PC-3 (cell line): ENCODE measurements at places on chromosomes 2 and 18. TPM values are rescaled to one million over a fixed set of nuclear protein-coding genes. Genes with fewer than 3 reads are reported as not detected.

DNA sequence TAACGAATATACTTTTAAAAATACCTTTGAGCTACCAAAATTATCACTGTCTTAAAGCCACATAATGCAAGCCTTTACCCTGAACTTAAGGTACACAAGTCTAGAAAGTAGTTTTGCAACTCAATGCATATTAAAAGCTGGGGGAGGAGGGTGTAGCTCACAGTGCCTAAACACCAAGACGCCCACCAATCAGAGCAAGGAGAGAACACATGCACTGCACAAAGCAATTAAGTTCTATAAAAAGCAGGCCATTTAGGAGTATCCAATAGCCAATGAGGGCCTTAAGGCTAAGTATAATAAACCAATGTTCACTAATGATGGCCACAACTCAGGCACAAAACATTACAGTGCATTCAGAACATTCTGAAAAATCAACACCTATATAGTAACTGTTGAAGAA is 16.2 kb downstream of the TRIP12 start:
- no peak for DNase-seq

GRCh38 chr18:22723773-22724172 is 209.4 kb upstream of the RBBP8 start:
- DNase-seq, result no peak

DNA sequence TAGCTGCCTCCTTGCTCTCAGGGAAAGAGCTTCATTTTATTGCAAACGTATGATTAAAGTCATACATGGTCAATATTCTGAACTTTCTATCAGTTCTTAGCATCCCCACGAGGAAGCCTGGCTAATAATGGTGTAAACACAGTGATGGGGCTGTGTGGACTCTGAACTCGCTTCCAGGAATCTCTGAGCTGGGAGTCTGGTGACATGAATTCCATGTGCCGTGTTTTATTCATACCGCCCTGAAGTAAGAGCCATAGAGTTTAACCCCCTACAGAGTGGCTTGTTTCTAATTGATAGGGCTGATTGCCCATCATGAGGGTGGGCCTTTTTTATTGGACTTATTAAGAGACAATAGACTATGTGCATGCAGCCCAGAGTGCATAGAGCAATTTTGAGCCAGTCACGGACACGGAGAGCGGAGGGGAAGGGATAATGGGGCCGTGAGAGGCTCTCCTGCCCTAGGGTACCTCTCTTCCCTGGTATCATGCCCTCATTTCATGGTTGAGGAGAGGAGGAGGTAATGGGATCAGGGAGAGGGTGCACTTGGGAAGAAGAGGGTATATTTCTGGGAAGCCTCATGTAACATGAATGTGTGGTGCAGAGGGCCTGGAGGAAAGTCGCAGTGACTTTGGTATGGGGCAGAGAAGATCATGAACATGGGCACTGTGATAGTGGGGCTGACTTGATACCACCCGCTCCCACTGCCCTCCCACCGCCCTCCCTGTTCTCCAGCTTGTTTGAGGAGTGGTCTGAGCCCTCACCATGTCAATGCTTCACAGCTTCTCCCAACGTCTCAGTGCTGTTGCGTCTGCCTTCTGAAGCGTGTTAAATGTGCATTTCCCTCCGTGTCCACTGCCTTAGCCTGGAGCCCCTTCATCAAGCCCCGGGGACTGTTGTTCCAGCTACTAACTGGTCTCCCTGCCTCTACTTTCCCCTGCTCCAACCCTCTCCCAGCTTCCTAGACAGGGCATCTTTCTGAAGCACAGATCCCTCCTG is 73.2 kb downstream of the IL1R2 start:
- DNase-seq, result no peak

GRCh38 chr2:217932803-217933616 is 69.8 kb downstream of the TNS1 start:
- no peak for DNase-seq

DNA sequence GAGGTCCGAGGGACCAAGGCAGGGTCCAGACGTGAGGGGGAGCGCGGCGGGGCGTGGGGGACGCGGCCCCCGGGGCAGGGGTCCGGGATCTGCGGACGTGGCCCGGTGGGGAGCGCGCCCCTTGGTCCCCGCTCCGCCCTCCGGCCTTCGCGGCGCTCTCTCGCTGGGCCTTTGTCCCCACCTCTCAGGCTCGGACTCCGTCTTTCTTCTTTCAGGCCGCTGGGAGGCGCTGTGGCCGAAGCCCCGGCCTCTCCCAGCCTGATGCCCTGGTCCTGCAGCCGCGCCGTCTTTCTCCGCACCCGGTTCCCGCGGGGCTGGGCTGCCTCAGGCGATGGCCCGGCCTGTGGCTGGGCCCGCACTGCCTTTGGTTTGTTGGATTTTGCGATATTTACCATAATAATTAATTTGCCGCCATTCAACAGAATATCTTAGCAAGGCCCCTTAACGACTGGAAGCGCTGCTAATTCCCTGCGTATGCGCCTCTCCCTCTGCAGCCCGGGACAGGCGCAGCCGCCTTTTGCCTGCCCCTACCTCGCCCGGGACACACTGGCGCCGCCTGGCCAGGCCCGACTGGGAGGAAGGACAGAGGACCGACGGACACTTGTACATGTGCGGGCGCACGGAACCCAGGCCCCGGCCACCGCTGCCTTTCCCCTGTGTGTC is 10.8 kb downstream of the SIX3 start:
- DNase-seq, result peak; percentile 43

- DNase-seq, result no peak
Observed at GRCh38 chr18:59940068-59940467, 40.3 kb downstream of the PMAIP1 start.

DNA sequence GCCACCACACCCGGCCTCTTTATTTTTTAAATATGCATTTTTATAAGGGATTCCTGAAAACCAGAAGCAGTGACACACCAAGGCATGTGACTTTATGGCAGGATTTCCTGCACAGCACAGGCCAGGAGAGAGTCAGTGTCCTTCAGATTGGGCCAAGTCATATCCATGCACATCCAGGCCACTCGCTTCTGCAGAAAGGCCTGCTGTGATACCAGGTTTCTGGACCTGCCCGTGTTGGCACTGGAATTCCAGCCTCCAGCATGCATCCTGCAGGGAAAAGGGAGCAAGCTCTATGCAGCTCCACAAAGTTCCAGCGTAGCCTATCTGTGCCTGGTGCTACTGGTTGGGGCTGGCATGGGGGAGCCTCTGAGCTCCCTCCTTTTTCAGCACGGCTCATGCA is 36.8 kb downstream of the MEX3C start:
- DNase-seq, result no peak

- no peak for DNase-seq
Observed at GRCh38 chr2:157769856-157770255, 106.3 kb downstream of the ACVR1 start.

DNA sequence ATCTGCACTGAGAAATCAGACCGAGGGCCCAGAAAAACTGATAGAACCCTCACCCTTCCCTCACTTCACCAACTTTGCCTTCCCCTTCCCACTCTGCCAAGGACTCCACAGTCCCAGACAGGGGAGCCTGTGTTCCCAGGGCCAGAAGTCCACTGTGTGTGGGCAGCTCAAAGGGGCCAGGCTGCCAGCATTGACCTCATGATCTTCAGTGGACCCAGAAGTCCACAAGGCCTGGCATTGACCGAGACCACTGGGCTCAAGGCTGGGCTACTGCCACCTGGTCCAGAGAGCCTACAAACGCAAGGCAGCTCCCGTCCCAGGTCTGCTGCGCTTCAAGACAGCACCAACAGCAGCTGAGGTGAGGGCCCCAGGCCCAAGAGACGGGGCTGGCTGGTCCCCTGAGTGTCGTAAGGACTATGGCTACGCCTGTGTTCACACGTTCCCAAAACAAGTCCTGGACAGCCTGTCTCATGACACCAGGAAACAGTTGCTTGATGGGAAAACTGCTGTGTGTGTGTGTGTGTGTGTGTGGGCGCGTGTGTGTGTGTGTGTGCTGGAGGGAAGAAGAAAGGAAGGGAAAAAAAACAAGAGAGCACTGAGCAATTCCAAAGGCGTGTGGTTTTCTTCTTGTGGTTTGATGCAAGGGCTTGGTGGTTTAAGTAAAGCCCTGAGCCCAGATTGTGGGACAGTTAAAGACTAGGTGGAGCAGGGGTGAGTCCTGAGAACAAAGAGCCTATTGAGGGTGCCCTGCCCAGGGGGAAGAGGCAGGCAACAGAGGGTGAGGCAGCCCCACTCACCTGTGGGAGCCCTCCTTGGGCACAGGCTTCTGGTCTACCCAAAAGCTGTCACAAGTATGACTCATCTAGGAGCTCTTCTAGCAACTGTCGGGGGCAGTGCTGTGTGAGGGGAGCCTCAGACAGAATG is 46.6 kb upstream of the ZBTB7C start:
- peak; percentile 74 for DNase-seq

DNA sequence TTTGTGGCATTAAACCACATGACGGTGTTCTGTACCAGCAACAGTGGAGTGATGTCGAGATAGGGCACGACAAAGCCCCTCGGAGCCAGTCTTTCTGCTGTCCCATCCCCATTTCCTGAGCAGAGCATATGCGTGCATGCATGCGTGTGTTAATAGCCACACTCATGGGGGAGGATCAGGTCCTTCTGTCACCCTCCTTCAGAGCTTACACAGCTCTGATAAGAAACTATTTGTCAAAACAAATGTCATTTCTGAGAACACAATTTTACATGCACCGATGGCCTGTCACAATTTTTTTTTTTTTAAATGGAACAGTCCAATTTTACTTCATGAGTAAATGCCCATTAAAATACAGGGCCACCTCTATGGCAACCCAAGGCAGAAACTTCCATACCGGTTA is 95.9 kb upstream of the ZBTB14 start:
- DNase-seq, result no peak

GRCh38 chr2:186590759-186591505 is 1.1 kb downstream of the ITGAV start:
- DNase-seq, result peak; percentile 64

DNA sequence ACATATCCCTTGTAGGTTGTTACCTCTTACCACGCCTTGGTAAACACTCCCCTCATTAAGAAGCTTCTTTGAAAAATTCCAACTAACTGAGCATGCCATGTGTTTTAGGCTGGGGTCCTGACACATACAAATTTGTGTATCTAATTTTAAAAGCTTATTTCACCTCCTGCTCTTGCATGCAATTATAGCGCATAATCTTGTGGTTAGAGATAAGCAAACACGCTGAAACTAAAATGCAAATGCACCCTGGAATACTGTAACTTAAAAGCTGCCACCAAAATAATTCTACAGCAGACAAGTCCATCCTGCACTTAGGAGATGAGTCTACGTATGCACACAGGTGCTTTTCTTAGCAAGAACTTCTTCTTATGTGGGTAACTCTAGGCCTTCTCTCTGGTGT is 990.2 kb downstream of the TSN start:
- DNase-seq, result no peak

- no peak for DNase-seq
Observed at GRCh38 chr2:6833300-6833604, 32.5 kb downstream of the CMPK2 start.

DNA sequence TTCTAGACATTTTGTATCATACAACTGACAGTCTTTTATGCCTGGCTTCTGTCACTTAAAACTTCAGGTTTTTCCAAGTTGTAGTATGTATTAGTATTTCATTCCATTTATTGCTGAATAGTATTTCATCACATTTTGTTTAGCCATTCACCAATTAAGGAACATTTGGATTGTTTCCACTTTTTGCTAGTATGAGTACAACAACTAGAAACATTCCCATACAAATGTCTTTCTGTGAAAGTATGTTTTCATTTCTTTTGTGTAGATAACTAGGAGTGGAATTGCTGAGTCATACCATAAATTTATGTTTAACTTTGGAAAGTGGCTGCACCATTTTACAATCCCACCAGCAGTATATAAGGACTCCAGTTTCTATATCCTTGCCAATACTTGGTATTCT is 135.9 kb downstream of the ATAD2B start:
- DNase-seq, result peak; percentile 82

- no peak for DNase-seq
Observed at GRCh38 chr2:54271843-54272627, 16.0 kb upstream of the TSPYL6 start.

- DNase-seq, result peak; percentile 55
Observed at GRCh38 chr2:224973112-224974016, 68.9 kb downstream of the DOCK10 start.

- no peak for DNase-seq
Observed at GRCh38 chr2:152583512-152584229, 133.6 kb downstream of the PRPF40A start.

- DNase-seq, result no peak
Observed at GRCh38 chr2:25597881-25598280, 75.5 kb downstream of the DTNB start.

GRCh38 chr2:53852532-53852931 is 7.2 kb downstream of the GPR75 start:
- DNase-seq, result no peak

- peak; percentile 49 for DNase-seq
Observed at GRCh38 chr2:134842930-134843490, 4.6 kb downstream of the ACMSD start.

- no peak for DNase-seq
Observed at GRCh38 chr2:165013944-165014619, 58.8 kb upstream of the SLC38A11 start.

DNA sequence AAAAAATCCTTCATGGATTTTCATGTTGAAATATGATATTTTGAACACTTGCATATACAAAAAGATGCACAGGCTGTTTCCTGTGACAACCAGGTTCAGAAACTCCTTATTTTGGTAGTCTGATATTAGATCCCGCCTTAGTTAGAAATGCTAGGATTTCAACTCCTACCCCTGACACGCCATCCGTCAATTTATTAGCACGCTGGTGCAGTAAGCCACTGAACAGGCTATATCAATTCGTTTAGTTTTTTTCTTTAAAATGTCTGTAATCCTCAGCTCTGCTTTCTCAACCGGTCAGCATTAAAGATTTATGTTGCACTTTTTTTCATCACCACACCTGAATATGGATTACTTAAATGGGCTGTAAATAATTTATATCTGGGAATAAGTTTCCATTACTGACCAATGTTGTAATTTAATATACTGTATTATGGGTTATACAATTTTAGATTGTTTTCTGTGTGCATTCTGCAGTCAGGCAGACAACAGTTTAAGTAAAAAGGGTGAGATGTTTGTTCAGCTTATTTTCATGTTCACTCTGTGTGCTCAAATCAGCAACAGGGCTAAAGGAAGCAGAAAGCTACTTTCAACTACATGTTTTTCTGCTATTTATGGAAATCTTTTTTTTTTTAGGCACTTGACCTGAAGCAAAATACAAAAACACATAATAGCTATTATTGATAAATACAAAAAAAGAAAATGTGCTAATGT is 227.7 kb downstream of the ARHGAP15 start:
- no peak for DNase-seq

Gene DPP10
- total RNA-seq, result not detected in 2 replicates

Gene ANKRD62
- not detected in 2 replicates for total RNA-seq

Gene ATP8B1
- 18.4 and 24.8 TPM in 2 replicates for total RNA-seq

Gene IL36A
- total RNA-seq, result not detected in 2 replicates

Gene EPC2
- total RNA-seq, result 16.8 and 20.6 TPM in 2 replicates

Gene HTR2B
- total RNA-seq, result not detected in 2 replicates

Gene UPP2
- not detected in 2 replicates for total RNA-seq

Gene ELOA2
- not detected in 2 replicates for total RNA-seq

Gene ALPP
- total RNA-seq, result 8.6 and 14.4 TPM in 2 replicates

Gene GAREM2
- total RNA-seq, result 1.4 and 1.8 TPM in 2 replicates
